ENCODE measurements at places on chromosomes 1 and 21.

DNA sequence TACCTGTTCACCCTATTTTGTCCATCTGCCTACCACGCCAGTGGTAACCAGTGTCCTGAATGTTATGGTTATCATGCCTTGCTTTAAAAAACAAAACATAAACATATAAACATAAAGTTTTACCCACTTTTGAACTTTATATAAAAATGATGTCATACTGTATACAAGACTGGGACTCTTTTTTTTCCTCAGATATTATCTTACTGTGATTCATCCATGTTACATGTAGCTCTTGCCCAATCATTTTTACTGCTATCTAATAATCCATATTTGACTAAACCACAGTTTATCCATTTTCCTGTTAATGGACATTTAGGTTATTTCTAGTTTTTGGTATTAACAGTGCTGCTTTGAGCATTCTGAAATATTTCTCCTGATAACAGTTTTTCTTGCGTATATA is 78.8 kb downstream of the GPR161 start:
- DNase-seq: no peak

GRCh38 chr1:23868557-23869016 is 497 bp upstream of the FUCA1 start:
- DNase-seq: no peak

DNA sequence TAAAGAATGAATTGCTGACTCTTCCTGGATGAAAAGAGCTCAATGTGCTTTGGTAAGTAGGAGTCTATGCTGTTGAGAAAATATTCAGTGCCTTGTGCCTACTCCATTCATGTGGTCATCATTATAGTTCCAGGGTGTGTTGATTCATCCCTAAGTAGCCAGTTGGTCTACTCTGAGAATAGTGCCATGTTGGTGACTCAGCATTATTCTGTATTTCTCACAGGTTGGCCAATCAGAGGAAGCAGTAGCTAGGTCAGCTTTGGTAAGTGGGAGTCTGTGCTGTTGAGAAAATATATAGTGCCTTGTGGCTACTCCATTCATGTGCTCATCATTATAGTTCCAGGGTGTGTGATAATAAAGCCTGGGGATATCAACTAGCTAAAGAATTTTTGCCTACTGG is 397.3 kb downstream of the AGBL4 start:
- no peak for DNase-seq

GRCh38 chr21:45886610-45887026 is 95.0 kb upstream of the COL6A1 start:
- DNase-seq: no peak

- DNase-seq: no peak
These were observed 28.2 kb downstream of the RUNX1 start for GRCh38 chr21:35020902-35021301.

DNA sequence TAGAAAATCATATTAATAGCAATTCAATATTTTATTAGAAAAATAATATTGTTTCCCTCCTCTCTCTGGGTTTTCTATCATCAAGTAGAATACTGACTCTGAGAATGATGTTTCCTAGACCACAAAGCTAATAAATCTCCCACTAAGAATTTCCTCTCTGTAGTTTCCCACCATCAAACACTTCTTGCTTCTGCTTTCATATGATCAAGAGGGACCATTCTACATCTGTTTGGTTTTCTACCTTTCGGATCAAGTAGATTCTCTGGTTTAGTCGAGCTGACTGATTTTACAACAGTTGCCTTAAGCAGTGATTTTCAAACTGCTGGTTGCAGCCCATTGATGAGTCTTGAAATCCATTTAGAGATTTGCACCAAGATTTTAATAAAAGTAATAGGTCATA is 240.2 kb upstream of the PTBP2 start:
- no peak for DNase-seq

GRCh38 chr1:115879977-115880376 is 39.1 kb upstream of the NHLH2 start:
- no peak for DNase-seq

- peak; percentile 47 for DNase-seq
These were observed at the start of gene FMN2 for GRCh38 chr1:240091614-240092300. TSS of gene FMN2 (plus strand) at chr1:240091883. CDS start at chr1:240092110, 227 bp downstream.

- no peak for DNase-seq
These were observed 13.0 kb upstream of the TMEM9 start for GRCh38 chr1:201167041-201167991.

DNA sequence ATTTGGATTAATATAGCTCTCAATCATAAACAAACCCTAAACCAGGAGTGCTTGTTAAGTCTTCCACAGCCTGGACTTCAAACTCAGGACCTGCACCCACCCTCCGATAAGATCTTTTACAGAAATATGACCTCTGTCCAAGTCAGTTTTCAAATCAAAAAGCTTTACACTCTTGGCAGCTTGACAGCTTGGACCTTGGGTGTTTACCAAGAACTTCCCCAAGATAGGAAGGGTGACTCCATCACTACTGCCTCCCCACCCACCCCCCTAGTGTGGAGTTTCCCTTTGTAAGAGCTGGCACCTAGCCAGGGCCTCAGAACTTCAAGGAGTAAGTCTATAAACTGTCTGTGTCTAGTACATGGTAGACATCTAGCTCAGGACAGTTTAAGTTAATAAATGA is 9.6 kb downstream of the BCAR3 start:
- DNase-seq: no peak

DNA sequence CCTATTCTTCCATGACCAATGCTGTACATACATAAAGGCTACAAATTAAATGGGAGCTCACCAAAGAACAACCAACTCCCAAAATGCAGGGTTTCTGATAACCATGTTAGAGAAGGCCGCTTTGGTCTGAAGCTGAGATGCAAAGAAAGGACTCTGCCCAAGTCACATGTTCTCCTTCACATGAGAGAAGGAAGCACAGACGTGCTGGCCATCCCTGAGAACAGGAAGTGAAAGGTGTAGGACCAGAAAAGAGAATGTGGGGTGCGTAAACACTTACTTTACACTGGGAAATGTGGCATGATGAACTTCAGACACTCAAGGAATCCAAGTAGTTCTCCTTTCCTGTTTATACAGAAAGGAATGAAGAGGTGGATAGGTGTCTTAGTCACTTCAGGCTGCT is 31.7 kb upstream of the TADA1 start:
- no peak for DNase-seq
